ENCODE measurements at places on chromosomes 6 and 20. TPM values are rescaled to one million over a fixed set of nuclear protein-coding genes. Genes with fewer than 3 reads are reported as not detected.
A peak's percentile ranks its signal among the peaks of the same experiment; 100 is the strongest.

DNA sequence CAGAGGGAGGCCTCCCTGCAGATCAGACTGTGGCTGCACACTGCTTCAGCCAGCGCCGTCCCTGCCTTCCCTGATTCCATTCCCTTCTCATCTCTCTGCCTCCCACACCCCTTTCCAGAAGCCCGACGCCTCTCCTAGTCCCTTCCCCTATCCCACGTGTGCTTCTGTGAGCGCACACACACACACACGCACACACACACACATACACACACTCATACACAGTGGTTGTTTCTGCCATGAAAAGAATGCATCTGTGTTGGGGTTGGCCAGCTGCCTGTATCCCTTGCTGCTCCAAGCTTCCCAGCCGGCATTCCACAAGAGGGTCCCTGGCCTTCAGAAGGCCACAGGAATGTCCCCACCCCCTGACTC, 51.7 kb downstream of the MOCS1 start:
- DNase-seq: peak; percentile 80

- DNase-seq: no peak
Measured at GRCh38 chr6:100925749-100926148, 44.6 kb upstream of the ASCC3 start.

GSTA2 gene
- total RNA-seq: not detected

DNA sequence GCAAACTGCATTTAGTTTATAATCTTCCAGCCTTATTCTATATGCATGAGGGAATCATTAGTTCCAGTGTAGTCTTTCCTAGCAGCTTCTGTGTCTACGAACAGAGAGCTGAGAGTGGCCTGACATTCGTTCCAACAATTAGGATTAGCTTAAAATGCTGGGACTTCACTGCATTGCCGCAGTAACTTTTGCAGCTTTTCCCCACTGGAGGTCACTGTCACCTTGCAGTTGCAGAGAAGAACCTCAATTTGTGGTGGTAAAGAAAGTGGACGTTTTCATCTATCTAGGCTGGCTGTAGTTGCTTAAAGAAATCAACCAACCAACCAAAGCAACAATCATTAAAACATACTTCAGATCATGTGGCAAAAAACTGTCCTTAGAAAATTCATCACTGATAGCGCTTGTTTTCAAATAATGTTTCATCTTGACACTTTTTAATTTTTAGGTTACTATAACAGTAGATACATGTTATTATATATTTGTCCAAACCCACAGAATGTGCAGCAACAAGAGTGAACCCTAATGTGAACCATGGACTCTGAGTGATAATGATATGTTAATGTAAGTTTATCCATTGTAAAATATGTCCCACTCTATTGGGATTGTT, 12.2 kb downstream of the MYLK4 start:
- no peak for DNase-seq

WFDC2 gene
- total RNA-seq: 1.6 TPM
